ENCODE measurements at places on chromosomes 12 and 14. TPM values are rescaled to one million over a fixed set of nuclear protein-coding genes. Genes with fewer than 3 reads are reported as not detected.

Gene TMEM30B
- 2.7 TPM for total RNA-seq

Gene G2E3
- total RNA-seq = 28.6 TPM

Gene ACSM4
- not detected for total RNA-seq

Gene GLIPR1L1
- total RNA-seq = not detected

Gene SLC5A8
- not detected for total RNA-seq

Gene NTF3
- not detected for total RNA-seq

Gene FOXN4
- not detected for total RNA-seq

Gene DLGAP5
- total RNA-seq = not detected

Gene CFAP54
- total RNA-seq = 0.93 TPM

DNA sequence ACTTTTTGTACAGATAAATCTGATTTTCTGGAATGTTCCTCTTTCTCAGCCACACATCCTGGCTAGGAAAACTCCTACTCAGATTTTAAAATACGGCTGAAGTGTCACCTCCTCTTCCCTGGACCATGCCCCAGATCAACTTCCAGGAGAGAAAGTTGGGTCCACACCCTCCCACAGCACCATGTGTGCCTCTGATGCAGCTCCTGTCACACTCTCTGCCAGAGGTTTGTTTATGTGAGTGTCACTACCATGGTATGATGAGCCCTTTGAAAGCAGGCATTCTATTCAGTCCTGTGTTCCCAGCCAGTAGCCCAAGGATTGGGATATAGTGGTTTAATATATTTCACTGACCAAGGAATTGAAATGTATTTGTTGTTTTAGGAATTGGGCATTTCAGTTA is 287.2 kb upstream of the ATP2B1 start:
- no peaks in the 10 kb centered on the region for H3K36me3 ChIP-seq
- H3K27me3 ChIP-seq = no peaks in the 10 kb centered on the region
- no peak overlapping the region for H3K4me3 ChIP-seq
- H3K4me1 ChIP-seq = no peaks in the 10 kb centered on the region

- H3K36me3 ChIP-seq = no peaks in the 10 kb centered on the region
- H3K27ac ChIP-seq = no peak overlapping the region
- no peaks in the 10 kb centered on the region for H3K4me1 ChIP-seq
- DNase-seq = no peak
- H3K4me3 ChIP-seq = no peak overlapping the region
Observed at GRCh38 chr12:52990206-52990605, 16.1 kb upstream of the EIF4B start.

DNA sequence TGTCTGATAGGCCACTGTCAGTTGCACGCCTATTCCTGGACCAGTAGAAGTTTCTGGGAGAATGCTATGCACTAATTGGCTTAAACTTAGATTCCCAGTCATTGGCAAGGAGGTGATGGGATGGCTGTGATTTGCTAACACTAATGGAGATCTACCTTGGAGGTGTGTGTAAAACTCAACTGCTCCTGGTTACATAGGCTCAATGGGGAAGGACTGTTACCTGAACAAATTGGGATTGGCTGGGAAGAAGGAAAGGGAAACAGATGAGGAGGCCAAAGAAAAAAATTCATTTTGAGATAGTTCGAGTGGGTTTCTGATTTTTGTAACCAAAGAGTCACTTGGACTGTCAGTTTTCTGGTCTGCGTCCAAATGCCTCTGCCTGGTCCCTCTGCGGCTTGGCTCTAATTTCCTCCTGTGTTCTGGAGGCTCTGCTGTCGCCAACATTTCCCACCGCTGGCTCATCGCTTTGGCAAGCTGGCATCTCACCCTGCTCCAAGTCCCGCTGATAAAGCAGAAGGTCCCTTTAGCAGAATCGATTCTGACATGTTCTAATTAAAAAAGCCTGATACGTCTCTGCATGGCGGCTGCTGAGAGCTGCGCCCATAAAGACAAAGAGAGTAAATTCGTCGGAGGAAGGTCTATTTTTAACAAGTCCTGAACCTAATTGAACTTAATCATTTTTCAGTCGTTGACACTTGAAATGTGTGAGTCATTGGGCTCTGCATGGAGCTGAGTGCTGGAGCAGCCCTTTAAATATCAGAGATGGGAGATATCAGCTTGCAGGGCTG is 2.0 kb upstream of the CCDC63 start:
- no peak for DNase-seq
- H3K27me3 ChIP-seq = no peaks in the 10 kb centered on the region
- no peaks in the 10 kb centered on the region for H3K36me3 ChIP-seq
- H3K4me1 ChIP-seq = no peaks in the 10 kb centered on the region

- H3K36me3 ChIP-seq = no peaks in the 10 kb centered on the region
- peak overlapping the region; percentile 92 for H3K27ac ChIP-seq
- no peaks in the 10 kb centered on the region for H3K27me3 ChIP-seq
Observed at GRCh38 chr12:25194722-25195055, 271 bp downstream of the DNAI7 start.

- no peaks in the 10 kb centered on the region for H3K36me3 ChIP-seq
- H3K27me3 ChIP-seq = no peaks in the 10 kb centered on the region
- H3K27ac ChIP-seq = no peak overlapping the region
- no peak for DNase-seq
- H3K4me3 ChIP-seq = no peak overlapping the region
- H3K4me1 ChIP-seq = peaks cover 11% of the 10 kb centered on the region
Observed at GRCh38 chr14:52272375-52272774, 4.9 kb downstream of the PTGDR start.

- no peak for DNase-seq
- peak overlapping the region; percentile 40 for H3K4me3 ChIP-seq
- H3K36me3 ChIP-seq = no peaks in the 10 kb centered on the region
- H3K27ac ChIP-seq = peak overlapping the region; percentile 78
- peaks cover 71% of the 10 kb centered on the region for H3K4me1 ChIP-seq
Observed at GRCh38 chr12:68176257-68176656, 16.7 kb upstream of the IFNG start.

GRCh38 chr12:3034067-3034750 is 43.0 kb upstream of the TSPAN9 start:
- DNase-seq = peak; percentile 11
- no peaks in the 10 kb centered on the region for H3K27me3 ChIP-seq
- H3K27ac ChIP-seq = no peak overlapping the region
- H3K4me1 ChIP-seq = no peaks in the 10 kb centered on the region
- no peak overlapping the region for H3K4me3 ChIP-seq
- H3K36me3 ChIP-seq = no peaks in the 10 kb centered on the region

GRCh38 chr12:75591628-75592027 is 80.2 kb upstream of the KRR1 start:
- no peaks in the 10 kb centered on the region for H3K36me3 ChIP-seq
- no peak overlapping the region for H3K4me3 ChIP-seq
- no peak overlapping the region for H3K27ac ChIP-seq
- no peaks in the 10 kb centered on the region for H3K27me3 ChIP-seq
- no peak for DNase-seq
- no peaks in the 10 kb centered on the region for H3K4me1 ChIP-seq

- no peak overlapping the region for H3K4me3 ChIP-seq
- H3K27ac ChIP-seq = peak overlapping the region; percentile 40
- no peaks in the 10 kb centered on the region for H3K27me3 ChIP-seq
- no peaks in the 10 kb centered on the region for H3K36me3 ChIP-seq
Observed at GRCh38 chr12:93536766-93537488, 35.5 kb upstream of the SOCS2 start.

GRCh38 chr12:123900871-123901376 is 71.7 kb downstream of the CCDC92 start:
- DNase-seq = no peak
- no peak overlapping the region for H3K4me3 ChIP-seq
- no peak overlapping the region for H3K27ac ChIP-seq
- no peaks in the 10 kb centered on the region for H3K36me3 ChIP-seq

DNA sequence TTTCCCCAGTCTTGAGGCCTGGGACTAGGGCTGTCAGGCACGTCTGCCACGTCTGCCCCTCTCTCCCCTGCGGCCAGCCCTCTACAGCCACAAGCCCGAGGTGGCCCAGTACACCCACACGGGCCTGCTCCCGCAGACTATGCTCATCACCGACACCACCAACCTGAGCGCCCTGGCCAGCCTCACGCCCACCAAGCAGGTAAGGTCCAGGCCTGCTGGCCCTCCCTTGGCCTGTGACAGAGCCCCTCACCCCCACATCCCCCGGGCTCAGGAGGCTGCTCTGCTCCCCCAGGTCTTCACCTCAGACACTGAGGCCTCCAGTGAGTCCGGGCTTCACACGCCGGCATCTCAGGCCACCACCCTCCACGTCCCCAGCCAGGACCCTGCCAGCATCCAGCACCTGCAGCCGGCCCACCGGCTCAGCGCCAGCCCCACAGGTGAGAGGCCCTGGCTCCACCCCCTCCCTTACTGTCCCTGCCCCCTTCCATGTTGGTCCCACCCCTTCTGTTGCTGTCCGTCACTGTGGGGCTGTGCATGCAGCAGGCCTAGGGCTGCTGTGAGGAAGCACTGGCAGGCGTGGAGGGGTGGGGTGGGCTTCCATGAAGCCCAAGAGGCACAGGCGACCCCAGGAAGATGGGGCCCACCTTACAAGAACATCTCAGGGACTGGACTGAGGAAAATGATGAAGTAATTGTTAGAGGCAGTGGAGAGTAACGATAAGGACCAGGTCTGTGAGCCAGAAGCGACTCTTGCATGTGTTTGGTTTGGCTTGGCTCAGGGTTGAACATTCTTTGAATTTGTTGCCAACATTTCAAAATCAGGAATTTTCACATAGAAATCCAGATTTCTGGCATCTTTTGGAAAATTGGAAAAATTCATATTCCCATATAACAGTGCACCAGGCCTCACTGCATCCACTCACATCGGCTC is 16.8 kb downstream of the C12orf43 start:
- no peaks in the 10 kb centered on the region for H3K4me1 ChIP-seq
- no peaks in the 10 kb centered on the region for H3K27me3 ChIP-seq
- H3K27ac ChIP-seq = no peak overlapping the region
- no peak for DNase-seq
- no peak overlapping the region for H3K4me3 ChIP-seq

- no peaks in the 10 kb centered on the region for H3K27me3 ChIP-seq
- H3K36me3 ChIP-seq = no peaks in the 10 kb centered on the region
- H3K4me3 ChIP-seq = no peak overlapping the region
- no peak overlapping the region for H3K27ac ChIP-seq
Observed at GRCh38 chr12:106736051-106736957, 38.2 kb upstream of the RIC8B start.

DNA sequence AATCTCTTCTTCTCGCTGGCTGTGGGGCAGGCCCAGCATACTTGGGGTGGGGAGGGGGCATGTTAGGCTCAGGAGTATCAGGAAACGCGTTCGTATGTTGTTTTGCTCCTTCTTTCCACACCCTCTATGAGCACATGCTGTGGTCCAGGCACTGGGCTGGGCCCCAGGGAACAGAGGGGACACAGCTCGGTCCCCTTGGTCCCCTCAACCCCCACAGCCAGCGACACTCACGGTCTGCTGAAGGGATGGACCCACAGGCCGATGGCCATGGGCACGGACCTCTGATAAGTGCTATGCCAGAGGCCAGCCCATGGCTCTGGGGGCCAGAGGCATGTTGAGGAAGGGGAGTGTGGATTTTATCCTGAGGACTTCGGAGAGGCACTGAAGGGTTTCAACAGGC is 6.2 kb downstream of the IFI27 start:
- no peaks in the 10 kb centered on the region for H3K36me3 ChIP-seq
- H3K27me3 ChIP-seq = no peaks in the 10 kb centered on the region
- no peak overlapping the region for H3K27ac ChIP-seq
- no peaks in the 10 kb centered on the region for H3K4me1 ChIP-seq
- H3K4me3 ChIP-seq = no peak overlapping the region

DNA sequence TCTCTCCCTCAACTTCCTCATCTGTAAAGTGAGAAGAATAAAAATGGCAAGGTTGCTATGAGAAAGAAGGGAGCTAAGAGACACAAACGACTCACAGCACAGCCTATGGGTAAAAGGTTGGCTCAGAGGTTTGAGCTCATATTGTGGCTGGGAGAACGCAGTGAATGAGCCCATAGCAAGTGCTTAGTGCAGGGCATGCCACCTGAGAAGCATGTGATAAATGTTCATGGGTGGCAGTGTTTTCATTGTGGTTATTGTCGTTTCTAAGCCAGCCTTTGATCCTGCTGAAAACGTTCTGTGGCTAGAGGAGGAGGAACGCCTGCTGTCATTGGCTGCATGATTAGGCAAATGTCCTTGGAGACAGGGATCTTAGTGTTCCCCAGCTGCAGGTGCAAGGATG is 150.4 kb downstream of the KSR2 start:
- H3K27ac ChIP-seq = no peak overlapping the region
- H3K27me3 ChIP-seq = no peaks in the 10 kb centered on the region
- no peaks in the 10 kb centered on the region for H3K36me3 ChIP-seq

DNA sequence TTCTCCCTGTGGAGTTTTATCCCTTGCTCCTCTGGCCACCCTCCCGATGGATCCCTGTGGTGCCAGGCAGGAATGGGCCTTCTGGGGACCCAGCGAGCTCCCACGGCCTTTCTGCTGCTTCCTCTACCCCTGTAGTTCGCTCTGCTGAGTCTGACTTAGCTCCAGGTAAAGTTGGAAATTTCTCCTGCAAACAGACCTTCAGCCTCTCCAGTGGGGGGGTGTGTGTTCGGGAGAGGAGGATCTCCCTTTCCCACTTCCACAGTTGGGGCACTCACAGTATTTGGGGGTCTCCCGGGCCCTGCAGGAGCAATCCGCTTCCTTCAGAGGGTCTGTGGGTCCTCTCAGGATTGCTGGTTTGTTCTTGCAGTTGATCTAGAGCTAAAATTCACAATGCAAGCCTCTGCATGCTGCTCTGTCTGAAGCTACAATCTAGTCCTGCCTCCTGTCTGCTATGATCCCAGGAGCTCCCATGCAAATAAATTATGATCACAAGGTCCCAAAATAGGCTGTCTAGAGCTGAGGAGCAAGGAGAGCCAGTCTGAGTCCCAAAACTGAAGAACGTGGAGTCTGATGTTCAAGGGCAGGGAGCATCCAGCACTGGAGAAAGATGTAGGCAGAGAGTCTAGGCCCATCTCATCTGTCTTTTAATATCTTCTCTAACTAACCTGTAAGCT is 18.3 kb downstream of the MTRFR start:
- H3K4me1 ChIP-seq = peaks cover 6% of the 10 kb centered on the region
- no peaks in the 10 kb centered on the region for H3K27me3 ChIP-seq
- no peaks in the 10 kb centered on the region for H3K36me3 ChIP-seq
- no peak overlapping the region for H3K4me3 ChIP-seq
- no peak for DNase-seq
- H3K27ac ChIP-seq = peak overlapping the region; percentile 41

- H3K27ac ChIP-seq = no peak overlapping the region
- no peaks in the 10 kb centered on the region for H3K27me3 ChIP-seq
- DNase-seq = no peak
- no peaks in the 10 kb centered on the region for H3K36me3 ChIP-seq
- no peak overlapping the region for H3K4me3 ChIP-seq
- H3K4me1 ChIP-seq = peaks cover 8% of the 10 kb centered on the region
Observed at GRCh38 chr12:130778776-130779175, 60.3 kb downstream of the STX2 start.

- H3K4me3 ChIP-seq = no peak overlapping the region
- H3K36me3 ChIP-seq = no peaks in the 10 kb centered on the region
- DNase-seq = peak; percentile 19
- H3K4me1 ChIP-seq = no peaks in the 10 kb centered on the region
- no peaks in the 10 kb centered on the region for H3K27me3 ChIP-seq
Observed at GRCh38 chr12:52903855-52904508, 894 bp downstream of the KRT8 start.

All from naive thymus-derived CD4-positive, alpha-beta T cell (primary cell).